ENCODE measurements at places on chromosomes 11 and 22.
A peak's percentile ranks its signal among the peaks of the same experiment; 100 is the strongest.

DNA sequence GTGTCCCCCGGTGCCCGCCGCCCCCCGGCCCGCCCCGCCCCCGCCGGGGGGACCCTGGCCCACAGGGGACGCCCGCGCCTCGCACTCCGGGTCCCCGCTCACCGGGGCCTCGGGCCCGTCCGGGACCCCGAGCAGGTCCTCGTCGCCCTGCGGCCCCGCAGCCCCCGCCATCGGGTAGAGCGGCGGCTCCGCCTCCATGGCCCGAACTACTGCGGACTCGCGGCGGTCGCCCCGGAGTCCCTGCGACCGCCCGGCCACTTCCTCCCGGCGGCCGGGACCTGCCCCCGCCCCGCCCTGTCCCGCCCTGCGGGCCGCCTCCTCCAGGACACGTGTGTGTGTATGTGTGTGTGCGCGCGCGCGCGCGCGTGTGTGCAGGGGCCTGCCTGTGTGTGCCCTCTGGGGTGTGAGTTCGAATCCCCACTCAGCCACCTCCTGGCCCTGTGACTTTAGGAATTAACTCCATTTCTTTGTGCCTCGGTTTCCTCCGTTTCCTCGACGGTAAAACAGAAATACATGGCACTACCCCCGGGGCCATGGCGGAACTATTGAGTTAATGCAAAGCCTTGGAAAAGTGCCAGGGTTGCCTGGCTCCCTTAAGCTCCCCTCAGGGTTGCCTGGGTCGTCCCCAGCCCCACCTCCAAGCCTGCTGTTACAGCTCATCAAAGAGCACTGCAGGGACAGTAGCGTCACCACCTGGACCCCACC lies at the start of gene UNC93B1:
Gene UNC93B1 (minus strand): TSS at position 252 of the 705 bp plus-strand sequence. CDS start 54 bp downstream, at position 198.
- DNase-seq = peak; percentile 8

DNA sequence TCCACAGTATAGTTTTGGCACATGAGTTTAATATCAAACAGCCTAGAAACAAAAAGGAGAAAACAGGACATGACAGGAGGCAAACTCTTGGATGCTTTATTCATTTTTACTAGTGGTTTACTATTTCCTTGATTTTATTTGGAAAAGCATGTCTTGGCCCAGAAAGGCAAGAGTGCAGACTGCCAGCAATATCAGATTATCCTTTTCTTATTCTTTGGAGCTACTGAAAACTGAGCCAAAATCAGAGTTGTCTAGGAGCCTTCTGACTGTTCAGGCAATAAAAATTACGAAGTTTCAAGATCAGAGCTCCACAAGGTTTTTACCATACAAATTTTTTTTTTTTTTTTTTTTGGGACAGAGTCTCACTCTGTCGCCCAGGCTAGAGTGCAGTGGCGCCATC lies 16.0 kb downstream of the CELF1 start:
- DNase-seq = peak; percentile 53

DNA sequence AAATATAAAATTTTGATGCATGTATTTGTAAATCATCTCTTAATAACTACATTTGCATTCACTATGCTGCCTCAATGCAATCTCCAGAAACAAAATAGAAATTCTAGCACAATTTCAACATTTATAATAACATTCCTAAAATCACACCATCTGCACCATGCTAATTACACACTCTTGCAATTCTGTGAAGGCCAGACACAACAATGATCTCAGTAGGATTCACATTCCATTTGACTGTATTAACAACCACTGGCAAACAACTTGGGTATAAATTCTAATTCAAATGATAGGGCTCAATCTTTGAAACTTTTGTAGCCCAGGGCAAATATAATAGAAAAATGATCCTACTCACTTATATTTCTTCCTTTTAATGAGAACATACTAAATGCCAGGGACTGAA lies 25.9 kb downstream of the RAB6A start:
- no peak for DNase-seq

DNA sequence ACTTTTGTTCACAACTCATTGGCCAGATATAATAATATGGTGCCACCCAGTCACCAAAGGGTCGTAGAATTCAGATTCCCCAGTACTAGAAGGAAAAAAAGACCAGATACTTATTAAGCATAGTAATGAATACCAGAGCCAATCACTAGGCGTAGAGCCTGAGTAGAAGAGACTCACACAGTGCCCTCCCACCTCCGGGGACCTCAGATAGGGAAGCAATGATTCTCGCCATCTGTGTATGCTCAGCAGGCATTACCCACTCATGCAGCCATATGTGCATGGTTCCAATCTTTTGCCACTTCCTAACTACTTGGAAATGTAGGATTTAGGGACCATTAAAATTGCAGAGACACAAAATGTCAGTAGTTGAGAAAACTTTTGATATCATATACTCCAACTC lies 85.3 kb downstream of the C11orf87 start:
- DNase-seq = peak; percentile 17

DNA sequence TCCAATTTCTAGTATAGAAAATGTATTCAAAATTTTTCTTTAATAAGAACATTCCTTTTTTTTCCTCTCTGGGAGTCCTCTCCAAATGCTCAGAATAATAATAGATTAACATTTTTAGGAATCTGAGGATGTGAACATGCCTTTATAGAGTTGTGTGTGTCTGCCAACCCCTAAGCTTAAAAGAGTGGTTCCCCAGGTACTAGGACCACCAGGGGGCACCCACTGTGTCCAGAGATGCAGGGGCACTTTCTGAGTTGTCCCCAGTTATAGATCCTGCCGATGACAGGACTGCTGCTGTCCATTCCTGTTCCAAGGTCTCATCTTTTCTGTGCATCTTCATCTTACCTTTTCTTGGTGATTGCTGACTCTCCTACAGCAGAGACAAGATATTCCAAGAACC lies 27.0 kb upstream of the MICAL2 start:
- DNase-seq = no peak
